Hematopoietic multipotent progenitor cell treated with erythropoietin and hydrocortisone succinate and interleukin-3 and kit ligand, for 4 days (in vitro differentiated cells): ENCODE measurements at places on chromosomes 1 and 21.
A peak's percentile ranks its signal among the peaks of the same experiment; 100 is the strongest.

GRCh38 chr21:42149656-42150473, 69.1 kb upstream of the ABCG1 start:
- no peak for DNase-seq

DNA sequence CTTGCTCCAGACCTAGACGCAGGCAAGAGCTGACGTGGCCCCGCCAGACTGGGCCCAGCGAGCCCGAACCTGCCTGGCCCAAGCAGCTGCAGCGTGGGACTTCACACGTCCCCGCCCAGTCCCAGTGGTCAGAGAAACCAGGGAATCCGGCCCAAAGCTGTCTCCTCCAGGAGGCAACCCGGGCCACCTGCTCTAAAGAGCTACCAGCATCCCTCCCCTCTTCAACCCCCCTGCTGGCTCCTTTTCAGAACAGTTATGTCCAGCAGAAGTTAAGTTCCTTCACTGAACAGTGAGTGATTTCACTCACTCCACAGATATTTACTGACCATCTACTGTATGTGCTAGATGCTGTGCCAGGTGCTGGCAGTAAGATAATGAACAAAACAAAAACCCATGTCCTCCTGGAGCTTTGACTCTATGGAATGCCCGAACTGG, 2.1 kb upstream of the EFNA1 start:
- peak; percentile 19 for DNase-seq

DNA sequence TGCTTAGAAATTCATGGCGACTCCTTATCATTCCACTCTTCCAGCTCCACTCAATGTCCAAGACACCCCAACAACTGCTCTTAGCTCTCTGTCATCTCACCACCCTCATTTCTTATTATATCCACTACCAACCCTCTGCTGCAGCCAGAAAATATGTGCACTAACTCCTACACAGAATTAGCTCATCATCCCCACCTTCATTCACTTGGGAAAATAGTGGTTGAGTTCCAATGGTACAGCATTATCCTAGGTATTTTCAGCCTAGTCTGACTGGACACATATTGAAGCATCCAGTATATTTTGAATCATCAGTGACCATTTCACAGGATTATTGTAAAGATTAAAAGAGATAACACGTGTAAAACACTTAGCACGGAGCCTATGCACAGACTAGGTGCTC, 16.7 kb upstream of the VSIG8 start:
- DNase-seq = no peak

DNA sequence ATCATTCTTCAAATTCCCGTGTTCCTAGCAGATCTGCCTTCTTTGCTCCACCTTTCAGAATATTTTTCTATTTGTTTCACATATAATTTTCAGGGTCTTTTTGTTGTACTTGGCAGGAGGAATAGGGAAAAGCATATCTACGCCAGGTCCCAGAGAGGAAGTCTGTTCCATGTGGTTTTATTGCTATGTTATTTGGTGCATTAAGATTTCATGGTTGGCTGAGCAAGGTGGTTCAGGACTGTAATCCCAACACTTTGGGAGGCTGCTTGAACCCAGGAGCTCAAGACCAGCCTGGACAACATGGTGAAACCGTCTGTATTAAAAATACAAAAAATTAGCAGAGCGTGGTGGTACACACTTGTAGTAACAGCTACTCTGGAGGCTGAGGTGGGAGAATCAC, 36.1 kb downstream of the COL6A1 start:
- no peak for DNase-seq

- DNase-seq = peak; percentile 79
Measured at GRCh38 chr1:15152318-15153183, 996 bp upstream of the TMEM51 start.

GRCh38 chr21:34894401-34894800, 154.7 kb downstream of the RUNX1 start:
- no peak for DNase-seq

GRCh38 chr1:232306269-232306961, 323.5 kb downstream of the SIPA1L2 start:
- no peak for DNase-seq

GRCh38 chr1:169090900-169091311, 15.6 kb upstream of the ATP1B1 start:
- DNase-seq = no peak

DNA sequence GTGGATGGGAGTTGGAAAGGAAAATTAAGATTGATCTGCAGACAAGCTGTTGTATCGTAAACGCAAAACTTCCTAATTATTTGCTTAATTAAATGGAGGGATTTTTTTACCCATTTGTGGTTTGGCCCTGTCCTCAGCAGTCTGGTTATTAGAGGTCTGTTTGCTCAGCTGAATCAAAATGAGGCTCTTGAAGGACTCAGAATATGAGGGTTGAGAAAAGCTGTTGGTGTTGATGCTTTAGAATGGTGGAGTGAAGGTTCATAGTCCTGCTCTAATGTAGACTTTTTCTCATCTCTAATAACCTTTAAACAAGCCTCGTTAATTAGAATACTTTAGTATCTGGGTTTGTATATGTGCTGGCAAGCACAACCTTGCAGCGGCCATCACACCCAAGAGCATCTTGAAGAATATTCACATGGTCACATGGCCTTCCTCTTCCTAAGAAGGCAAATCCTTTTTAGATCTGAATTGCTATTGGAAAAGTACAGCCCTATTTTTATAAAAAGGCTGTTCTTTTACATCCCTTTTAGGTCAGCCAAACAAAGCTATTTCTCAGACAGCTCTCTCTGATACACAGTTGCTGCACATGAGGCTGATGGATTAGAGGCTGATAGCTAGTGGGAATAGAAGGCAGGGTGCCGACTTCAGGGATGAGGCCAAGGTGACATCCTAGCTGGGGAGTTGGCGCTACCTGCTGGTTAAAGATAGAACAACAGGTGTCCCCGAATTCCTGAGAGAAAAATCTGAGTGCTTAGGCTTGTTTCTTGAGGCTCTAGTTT, 53.8 kb downstream of the MACF1 start:
- peak; percentile 79 for DNase-seq

GRCh38 chr1:9892563-9893528, 17.2 kb downstream of the CTNNBIP1 start:
- DNase-seq = peak; percentile 82

DNA sequence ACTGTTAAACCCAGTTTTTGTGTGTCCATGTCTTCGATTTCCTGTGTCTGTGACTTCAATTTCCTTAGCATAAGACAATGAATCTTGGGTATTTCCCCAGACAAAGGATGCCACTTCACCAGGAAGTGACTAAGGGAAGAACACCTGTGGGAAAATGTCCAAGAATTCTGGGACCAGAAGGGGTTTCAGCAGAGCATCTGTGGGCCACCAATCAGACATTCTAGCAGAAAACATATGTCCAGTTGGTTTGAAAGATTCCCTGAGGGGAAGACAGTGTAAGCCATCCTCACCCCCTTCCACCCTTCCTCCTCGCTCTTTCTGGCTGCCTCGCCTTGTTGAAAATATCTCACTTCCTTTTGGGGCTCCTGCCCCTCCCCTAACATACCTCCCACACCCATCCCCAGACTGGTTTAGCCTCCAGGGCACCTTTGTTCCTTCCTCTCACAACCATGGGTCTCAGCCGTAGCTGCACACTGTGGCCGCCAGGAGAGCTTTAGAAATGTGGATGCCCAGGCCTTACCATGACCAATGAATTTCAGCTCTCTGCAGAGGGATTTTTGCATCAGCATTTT, 25.5 kb upstream of the IFNAR1 start:
- peak; percentile 59 for DNase-seq

GRCh38 chr1:160577671-160578070, 1.6 kb downstream of the CD84 start:
- DNase-seq = no peak

DNA sequence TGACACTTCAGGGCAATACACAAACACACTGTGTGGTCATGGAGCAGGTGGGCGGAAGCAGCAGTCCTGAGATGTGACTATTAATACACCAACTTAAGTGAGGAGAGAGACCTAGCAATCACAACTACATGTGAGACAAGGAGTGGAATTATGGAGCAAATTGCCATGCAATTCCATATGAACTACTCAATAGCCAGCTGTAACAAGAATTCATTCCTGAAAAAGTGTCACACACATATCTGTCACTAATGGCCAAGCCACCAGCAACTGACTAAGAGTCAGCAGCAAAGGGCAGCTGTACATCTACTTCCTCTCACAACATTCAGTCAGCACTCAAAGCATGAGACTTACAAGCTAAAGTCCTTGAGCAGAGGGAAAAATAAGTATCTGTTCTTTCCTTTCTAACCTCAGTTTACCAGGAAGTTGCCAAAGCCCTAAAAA, 46.2 kb downstream of the GPR3 start:
- DNase-seq = peak; percentile 38

- DNase-seq = no peak
Measured at GRCh38 chr1:22176258-22176657, 33.4 kb upstream of the WNT4 start.

DNA sequence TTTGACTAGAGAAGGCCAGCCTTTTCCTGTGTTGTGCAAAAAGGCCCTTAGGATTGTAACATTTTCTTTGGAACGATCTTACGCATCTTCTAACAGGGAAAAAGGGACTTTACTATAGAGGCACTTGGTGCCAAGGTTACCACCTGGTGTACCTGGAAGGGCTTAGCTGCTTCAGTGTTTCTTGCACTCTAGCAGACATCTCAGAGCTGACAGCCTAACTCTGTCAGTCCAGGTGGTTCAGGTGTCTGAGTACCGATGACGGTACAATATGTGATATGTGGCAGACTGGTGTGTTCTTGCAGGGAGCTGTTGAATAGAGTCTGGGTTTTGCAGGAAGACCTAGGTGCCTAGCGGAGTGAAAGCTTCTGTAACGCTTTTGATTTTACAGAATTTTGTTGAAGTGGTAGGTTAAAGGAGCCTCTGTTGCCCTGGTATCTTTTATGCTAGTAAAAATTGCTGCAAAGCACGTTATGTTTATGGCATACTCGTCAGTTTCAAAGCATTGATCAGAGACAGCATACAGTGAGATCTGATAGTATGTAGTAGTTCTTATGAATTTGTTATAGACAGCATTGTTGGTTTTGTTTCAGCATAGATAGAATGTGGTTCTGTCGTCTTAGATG, 1.4 kb downstream of the MAGI3 start:
- no peak for DNase-seq

GRCh38 chr21:30717105-30717504, 1.5 kb downstream of the KRTAP21-3 start:
- DNase-seq = no peak

DNA sequence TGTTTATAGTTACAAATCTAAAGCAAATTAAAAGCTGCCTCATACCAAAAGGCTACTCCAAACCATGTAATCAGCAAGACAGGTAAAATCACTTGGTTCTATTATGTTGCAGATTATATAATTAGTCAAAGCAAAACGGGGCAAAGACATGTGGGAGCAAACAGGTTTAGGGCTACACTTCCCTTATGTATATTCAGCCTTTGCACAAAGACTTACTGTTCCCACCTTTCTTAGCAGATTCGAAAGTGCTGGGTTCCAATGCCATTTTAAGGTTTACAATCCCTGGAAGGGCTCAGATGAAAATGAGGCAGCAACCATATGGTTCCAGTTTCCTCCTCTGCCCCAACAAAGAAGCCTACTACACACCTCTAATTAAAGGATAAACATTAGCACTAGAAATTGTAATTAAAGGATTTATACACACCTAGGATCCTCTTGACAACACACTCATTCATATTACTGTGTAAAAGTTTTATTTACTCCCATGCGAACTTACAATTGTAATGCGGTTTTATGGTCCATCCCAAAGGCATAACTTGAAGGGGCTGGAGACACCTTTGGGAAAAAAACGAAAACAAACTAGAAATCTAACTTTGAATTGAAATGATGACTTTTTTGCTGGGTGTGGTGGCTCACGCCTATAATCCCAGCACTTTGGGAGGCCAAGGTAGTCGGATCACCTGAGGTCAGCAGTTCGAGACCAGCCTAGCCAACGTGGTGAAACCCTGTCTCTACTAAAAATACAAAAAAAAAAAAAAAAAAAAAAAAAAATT, 117.3 kb upstream of the PKN2 start:
- DNase-seq = no peak

DNA sequence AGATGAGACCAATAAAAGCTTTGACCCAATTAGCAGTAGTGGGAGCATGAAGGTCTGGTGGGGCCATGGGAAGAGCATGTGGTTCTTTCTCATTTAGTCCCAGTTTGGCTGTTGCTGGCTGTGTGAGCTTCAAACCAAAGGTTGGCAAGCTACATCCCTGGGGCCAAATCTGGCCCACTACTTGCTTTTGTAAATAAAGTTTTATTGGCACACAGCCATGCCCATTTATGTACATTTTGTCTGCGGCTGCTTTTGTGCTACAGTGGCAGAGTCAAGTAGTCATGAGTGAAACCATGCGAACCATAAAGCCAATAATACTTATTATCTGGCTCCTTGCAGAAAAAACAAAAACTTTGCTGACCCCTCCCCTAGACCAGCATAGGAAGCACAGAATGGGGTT, 196.9 kb downstream of the PRDM2 start:
- no peak for DNase-seq

GRCh38 chr1:226627924-226628611, 79.5 kb downstream of the STUM start:
- no peak for DNase-seq

DNA sequence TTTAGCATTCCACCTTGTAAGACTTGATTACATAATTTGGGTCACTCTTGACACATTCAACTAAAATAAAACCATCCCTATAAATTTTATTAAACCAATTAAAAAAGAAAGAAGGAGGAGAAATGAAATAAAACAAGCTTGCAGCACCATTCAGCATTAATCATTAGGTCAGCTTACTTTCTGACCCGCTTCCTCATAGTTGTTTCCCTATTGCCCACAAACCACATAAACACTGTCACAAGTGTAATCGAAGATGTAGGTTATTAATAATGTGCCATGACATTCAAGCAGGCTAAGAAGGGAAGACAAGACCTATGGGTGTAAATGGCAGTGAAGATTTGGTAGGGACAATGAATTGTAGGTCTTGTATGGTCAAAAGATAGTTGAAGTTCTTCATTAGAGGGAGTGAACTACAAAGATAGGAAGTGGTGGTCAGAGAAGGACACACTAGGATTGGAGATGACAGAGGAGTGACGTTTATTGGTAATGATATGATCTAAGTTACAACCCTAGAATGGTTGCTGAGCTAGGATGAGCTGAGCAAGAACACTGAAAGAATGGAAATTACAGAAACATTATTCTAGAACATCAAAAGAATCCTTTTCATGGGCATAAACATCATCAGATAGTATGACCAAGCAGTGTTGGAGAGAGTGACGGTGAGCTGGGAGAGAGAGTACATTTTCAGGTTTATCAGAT, 231.5 kb downstream of the KCNT2 start:
- DNase-seq = peak; percentile 59

- DNase-seq = no peak
Measured at GRCh38 chr1:41533016-41533730, 48.7 kb upstream of the EDN2 start.
